ENCODE measurements at places on chromosomes 1 and 21.

- DNase-seq, result no peak
These were observed 734.1 kb upstream of the ZP4 start for GRCh38 chr1:238624776-238625175.

- peak; percentile 40 for DNase-seq
These were observed 87.7 kb downstream of the SNX7 start for GRCh38 chr1:98749152-98749756.

DNA sequence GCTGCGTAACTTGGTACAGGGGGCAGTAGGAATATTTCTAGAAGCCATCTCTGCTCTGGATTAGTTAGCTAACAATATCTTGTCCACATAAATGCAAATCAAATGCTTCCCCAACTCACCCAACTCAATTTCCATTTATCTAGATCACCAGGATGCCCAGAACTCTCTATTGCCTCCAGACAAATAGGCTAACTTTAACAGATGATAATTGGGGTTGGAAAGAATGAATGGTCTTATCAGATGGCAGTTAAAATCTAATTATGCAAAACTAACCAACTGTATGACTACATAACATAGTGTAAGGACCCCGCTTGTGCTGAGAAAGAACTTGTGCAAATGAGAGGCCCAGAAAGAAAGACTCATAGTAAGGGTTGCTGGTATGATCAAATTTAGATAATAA is 1024.8 kb downstream of the PLA2G4A start:
- DNase-seq, result no peak

DNA sequence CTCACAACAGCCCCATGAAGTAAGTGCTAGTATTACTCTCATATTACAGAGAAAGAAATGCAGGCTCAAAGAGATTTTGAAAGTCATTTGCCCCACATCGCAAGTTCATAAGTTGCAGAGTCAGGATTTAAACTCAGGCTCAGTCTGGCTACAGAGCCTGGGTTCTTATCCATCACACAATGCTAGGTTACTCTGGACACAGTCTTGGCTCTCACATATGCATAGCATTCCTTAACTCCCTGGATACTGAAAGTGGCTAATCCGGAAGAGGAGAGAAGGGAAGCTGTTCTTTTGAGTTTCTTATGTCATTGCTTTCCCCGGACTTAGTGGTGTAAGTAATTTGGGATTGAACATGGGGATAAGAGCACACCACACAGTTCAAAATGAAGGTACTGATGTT is 357.4 kb upstream of the PLXNA2 start:
- peak; percentile 12 for DNase-seq

- no peak for DNase-seq
These were observed 16.9 kb downstream of the AGO1 start for GRCh38 chr1:35899941-35900340.

DNA sequence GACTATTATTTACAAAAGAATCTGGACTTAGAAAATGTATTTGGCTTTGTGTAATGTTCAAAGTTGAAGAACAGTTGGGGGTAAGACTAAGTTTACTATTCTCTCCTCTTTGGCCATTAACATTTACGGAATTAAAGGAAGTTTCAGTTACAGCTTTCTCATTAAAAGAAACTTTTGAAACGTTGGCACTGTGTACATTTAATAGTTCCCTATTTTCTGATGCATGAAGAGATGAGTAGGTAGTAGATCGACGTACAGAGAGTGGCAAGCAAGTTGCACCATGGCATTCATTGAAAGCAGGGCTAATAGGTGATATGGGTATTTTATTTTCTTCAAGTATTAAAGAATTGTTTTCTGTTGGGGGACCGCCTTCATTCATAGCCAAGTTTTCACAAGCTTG is 3.2 kb downstream of the ASPM start:
- DNase-seq, result no peak

DNA sequence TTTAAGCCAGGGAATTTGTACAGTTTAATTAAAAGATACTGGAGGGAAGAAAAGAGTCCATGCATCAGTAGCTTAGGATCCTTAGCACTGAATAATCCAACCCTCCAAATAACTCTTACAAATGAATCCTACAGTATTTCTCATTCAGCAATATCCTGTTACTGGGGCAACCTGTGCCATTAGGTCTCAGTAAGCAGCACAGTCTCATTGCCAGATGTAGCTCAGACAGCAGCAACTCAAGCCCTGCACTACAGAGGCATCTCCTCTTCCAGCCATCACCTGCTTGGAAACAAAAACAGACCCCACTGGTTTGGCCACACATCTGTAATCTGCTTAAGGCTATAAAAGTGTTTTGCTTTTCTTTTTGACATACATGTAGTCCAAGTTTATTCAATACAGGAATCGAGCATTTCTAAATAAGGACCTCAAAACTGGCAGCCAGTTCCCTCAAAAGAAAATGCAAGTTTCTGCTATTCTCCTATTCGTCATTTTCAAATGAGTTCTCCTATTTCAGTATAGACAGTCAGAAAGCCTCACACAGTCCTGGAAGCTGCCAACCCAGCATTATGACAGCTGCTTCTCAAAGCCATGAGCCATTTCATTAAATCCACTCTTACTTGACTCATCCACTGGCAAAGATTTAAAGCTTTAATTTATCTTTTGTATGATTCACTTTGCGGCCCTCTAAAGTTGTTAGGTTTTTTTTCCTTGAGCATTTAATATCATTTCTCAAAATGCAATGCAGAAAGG is 129.0 kb downstream of the APP start:
- peak; percentile 56 for DNase-seq

DNA sequence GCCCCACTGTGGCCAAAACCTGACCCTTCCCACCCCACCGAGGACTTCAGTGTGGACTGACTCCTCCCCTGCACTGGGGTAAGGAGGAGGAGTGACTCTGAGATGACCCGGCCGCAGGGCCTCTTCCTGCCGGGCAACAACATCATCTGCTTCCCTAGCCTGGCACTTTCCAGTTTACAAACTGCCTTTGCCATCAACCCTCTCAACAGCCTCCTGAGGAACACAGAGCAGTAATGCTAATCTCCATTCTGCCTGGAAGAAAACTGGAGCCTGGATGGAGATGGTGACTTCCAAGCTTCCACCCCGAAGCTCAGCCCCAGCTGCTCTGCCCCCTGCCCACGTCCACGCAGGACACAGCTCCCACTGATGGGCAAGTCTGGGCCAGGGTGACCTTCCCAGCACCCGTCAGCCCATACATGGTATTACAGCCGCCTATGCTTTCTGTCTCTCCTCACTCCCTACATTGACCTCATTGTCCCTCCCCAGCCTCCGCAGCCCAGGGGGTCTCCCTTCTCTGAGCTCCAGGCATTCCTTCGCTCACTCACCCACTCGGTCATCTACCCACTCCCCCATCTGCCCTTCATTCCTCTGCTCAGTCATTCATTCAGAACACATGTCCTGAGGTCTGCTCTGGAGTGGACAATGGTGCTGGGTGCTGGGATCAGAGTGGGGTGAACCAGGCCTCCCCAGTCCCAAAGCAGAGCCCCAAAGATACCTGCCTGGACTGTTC is 34.2 kb downstream of the RAP1GAP start:
- DNase-seq, result no peak

DNA sequence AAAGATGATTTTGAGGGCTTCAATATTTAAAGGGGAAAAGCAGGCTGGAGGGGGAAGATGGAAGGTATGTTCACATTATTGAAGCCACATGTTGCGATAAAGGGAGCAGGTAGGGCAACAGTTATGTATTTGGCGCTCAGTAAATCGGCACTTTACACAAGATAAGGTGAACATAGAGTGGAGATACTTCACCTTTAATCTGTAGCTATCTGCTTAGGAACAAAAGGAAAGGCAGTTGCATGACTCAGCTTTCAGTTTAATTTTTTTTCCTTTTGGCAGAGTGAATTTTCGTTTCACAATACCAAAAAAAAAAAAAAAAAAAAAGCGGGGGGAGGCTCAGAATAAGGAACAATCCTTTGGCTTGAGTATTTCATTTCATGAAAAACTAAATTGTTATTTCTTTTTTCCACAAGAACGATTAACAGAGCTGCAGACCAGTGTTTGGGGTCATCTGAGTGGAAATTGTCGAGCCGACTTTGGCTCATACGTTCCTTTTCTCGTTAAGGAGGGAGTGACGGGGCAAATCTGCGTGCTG is 1.1 kb upstream of the COQ8A start:
- DNase-seq, result peak; percentile 67

DNA sequence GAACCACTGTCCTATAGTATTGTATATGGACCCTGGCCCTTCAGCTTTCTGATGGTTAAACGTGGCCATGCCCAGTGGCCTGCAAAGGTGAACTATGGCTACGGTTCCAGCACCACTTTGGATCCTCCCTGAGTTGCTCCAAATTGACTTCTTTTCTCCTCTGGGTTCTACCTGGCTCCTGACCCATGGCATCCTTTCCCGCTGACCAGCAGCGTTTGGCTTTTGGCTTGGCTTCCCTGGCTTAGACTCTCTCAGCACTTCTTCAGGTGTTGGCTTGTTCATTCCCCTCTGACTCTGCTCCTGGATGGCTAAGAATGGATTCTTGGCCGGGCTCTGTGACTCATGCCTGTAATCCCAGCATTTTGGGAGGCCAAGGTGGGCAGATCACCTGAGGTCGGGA is 152.9 kb downstream of the CNIH3 start:
- no peak for DNase-seq

DNA sequence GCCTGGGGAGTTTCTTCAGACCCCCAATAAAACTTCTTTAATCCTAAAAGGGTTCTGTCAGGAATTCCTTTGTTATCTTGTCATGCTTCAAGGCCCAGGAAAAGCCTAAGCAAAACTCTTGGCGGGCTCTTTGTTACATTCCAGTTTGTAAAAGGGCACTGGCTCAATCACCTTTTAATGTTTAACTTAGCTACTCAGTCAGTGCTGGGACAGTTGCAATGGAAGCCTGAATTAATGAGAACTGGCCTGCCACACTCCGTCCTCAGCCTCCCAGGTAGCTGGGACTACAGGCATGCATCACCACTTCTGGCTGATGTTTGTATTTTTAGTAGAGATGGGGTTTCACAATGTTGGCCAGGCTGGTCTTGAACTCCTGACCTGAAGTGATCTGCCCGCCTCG is 21.3 kb upstream of the ASB17 start:
- no peak for DNase-seq

DNA sequence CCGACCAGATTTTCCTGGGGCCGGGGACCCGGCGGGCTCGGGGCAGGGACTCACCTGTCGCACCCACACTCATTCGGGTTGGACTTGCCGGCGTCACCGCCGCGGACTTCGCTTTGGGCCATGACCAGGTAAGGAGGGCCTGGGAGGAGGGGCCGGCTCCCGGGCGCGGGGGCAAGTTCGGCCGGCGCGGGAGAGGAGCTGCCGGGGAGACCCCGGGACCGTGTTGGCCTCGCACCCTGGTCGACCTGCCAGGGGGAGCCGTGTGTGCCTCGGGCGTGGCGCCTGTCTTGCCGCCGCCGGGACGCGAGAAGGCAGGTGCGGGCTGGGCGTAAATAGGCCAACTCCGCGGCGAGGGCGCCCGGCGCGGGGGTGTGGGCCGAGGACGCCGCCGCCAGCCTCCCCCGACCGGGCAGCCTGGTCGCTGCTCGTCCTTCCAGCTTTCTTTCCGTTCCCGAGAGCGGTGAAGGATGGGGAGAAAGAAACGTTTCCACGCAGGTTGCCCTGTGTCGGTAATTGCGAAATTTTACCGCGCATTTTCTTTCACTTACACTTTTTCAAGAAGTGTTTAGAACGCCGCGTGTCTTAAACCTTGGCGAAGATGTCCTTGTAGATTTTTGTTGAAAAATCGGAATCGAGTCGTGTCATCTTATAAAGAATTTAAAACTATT is 558 bp downstream of the USP1 start:
- peak; percentile 27 for DNase-seq

GRCh38 chr1:62597281-62597680 is at the start of gene ANGPTL3:
ANGPTL3 (plus strand) TSS chr1:62597520; CDS start chr1:62597567, 47 bp downstream.
- no peak for DNase-seq

DNA sequence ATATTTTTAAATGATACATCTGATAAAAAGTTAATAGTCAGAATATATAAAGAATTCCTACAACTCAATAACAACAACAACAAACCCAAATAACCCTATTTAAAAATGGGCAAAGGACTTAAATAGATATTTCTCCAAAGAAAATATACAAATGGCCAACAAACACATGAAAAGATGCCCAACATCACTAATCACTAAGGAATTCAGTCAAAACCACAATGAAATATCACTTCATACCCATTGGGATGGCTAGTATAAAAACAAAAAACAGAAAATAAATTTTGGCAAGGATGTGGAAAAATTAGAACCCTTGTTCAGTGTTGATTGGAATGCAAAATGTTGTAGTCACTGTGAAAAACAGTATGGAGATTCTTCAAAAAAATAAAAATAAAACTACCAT is 184.8 kb upstream of the RAB4A start:
- no peak for DNase-seq

- no peak for DNase-seq
These were observed 81.5 kb upstream of the EDEM3 start for GRCh38 chr1:184836141-184836540.

GRCh38 chr1:207228987-207229386 is 92.5 kb upstream of the CD55 start:
- no peak for DNase-seq

- no peak for DNase-seq
These were observed 293.3 kb upstream of the RUNX1 start for GRCh38 chr21:35342440-35342839.

GRCh38 chr1:41529621-41530395 is 45.3 kb upstream of the EDN2 start:
- no peak for DNase-seq

DNA sequence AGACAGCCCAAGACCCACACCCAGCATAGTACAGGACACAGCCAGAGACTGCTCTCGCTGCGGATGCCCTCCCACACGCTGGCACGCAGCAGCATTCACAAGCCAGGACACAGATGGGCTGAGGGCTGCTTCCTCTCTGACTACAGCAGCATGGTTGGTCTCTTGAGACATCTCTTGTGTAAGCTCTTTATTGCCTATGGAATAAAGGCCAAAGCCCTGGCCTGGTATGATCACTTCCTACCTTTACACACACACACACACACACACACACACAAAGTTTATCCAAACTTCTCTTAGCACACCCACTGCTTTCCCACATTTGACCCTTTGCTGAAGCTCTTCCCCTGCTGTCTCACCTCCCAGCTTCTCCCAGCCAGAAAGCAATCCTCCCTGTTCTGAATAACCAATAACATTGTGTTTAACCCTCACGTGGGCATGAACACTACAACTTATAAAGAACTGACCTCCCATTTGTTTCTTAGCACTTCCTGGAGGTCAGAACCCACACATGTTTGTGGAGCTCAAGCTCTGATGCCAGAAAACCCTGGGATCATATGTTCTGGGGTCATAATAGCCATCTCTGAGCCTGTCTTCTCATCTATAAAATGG is 1.2 kb upstream of the LUZP1 start:
- DNase-seq, result peak; percentile 90

DNA sequence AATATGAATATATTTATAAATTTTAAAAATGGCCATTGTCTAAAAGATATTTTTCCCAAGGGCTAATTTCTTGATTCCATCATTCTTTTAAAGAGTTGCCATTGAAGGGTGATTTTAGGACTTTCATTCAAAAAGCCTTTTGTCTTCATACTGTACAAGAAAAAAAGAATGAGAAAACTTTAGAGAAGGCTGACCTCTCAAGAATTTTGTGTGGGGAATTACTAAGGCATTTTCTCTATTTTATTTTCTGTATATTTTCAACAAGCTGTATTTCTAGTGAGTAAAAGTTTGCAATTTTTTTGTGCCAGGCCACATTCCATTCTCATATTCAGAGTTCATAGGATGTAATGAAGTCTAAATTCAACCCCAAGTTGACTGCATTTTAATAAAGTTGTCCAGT is 49.3 kb downstream of the IVNS1ABP start:
- no peak for DNase-seq

- no peak for DNase-seq
These were observed 605.9 kb downstream of the NPHP4 start for GRCh38 chr1:5386371-5386770.

GRCh38 chr1:24150234-24151174 is 7.6 kb upstream of the IL22RA1 start:
- peak; percentile 83 for DNase-seq
